T-helper 9 cell (primary cell): ENCODE measurements at places on chromosomes 4 and X.

DNA sequence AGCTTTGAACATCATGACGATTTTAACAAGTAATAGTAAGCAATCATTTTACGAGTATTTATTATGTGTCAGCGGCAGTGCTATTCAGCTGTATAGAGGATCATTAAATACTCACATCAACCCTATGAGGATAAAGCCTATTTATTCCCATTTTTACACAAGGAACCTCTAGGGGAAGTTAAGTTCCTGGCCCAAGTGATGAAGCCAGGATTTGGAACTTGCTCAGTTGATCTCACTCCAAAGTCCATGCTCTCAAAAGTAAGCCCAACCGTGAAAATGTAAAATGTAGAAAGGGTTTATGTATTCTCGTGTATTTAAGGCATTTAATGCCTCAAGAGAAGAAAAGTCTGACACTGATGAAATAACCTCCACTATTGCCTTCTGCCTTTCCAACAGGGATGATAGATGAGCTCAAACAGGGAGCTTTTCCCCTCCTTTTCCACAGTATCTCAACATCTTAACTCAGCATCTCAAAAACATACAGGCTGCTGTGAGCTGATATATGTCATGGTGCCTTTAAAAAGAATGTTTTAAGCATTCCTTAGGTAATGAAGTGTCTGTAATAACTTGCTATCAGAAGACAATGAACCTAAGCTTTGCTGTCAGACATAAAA is 35.0 kb upstream of the PLA2G12A start:
- DNase-seq = no peak

DNA sequence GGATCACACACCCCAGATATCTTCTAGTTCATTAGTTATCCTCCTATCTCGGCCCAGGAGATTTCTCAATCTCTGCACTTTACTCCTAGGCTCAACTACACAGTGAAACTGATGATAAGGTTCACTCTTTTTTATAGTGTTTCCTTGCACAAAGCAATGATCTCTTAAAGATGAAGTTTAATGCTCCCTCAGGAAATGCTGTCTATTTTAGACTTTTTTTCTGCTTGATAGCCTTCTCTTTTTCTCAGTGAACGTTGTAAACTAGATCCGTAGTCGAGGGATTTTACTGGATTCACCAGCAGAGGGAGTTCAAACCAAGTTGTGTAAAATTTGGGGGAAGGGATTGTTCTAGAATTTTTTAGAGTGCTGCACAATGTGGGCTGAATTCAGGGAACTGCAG is 269.6 kb downstream of the GBA3 start:
- DNase-seq = no peak

DNA sequence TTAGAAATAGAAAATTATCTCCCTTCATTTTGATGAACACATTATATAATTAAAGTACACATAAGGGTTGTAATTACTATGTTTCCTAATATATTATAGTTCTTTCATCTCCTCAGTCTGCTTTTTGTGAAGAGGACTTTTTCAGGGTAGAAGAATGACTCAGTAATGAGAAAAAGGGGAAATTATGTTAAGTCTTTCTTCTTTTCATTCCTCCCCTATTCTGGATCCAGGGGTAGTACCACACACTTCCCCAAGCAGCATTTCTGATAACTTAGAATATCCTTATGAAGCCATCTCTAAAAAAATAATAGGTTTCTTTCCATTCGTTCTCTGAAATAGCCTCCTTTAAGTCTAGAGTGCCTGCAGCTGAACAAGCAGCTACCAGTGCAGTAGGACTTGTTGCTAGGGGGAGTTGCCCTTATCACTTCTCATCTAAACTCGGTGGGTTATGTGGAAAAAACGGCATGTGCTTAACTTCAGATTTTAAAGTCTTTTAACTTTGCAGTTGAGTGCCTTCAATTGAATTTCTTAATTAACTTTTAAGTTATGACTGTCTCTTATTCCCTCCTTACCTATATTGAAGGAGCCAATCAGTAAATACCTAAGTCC is 184.8 kb downstream of the ARHGAP24 start:
- DNase-seq = no peak

- DNase-seq = no peak
Observed at GRCh38 chr4:131091896-131092295, 1995.9 kb downstream of the C4orf33 start.

GRCh38 chr4:37561803-37562207 is 124.4 kb downstream of the RELL1 start:
- no peak for DNase-seq

- DNase-seq = no peak
Observed at GRCh38 chr4:148152868-148153625, 289.2 kb downstream of the NR3C2 start.

DNA sequence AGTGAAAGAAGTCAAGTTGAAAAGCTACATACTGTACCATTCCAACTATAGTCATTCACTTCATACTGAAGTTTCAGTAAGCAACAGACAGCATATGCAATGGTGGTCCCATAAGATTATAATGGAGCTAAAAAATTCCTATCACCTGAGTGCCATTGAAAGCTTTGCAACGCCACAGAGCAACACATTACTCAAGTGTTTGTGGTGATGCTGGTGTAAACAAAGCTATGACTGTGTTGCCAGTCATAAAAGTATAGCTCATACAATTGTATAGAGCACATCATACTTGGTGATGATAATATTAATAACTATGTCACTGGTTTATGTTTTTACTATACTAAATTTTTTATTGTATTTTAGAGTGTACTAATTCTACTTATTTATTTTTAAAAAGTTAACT is 78.9 kb downstream of the NAF1 start:
- DNase-seq = no peak

DNA sequence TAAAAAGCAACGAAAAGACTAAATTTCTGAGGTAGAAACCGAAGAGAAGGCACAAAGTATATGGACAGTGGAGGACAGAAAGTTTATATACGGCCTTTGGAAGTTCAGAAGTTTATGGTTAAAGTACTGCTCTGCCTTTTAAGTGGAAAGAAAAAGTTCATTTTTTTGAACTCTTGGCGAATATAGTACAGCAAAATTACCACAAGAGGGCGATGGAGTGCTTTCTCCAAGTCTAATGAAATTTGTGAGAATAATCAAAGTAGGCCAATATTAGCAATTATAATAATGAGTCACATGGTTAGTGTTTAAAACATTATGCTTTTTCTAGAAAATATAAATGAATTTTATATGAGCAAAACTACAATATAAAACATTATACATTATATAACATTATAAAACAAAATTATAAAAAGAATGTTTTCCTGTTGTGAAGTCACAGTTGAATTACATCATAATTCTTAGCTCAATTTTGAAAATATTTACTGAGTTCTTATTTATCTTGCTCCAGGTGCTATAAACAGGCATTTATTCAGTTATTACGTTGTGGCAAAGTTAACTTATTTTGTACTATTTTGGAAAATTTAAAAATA is 136.2 kb upstream of the BMPR1B start:
- DNase-seq = no peak

GRCh38 chrX:118553042-118553710 is 57.6 kb downstream of the DOCK11 start:
- no peak for DNase-seq

GRCh38 chr4:73870260-73870659 is 1.1 kb downstream of the CXCL1 start:
- DNase-seq = no peak

- DNase-seq = no peak
Observed at GRCh38 chr4:692771-693554, 4.0 kb upstream of the SLC49A3 start.

- DNase-seq = peak; percentile 32
Observed at GRCh38 chr4:147019091-147019490, 73.4 kb upstream of the TTC29 start.

DNA sequence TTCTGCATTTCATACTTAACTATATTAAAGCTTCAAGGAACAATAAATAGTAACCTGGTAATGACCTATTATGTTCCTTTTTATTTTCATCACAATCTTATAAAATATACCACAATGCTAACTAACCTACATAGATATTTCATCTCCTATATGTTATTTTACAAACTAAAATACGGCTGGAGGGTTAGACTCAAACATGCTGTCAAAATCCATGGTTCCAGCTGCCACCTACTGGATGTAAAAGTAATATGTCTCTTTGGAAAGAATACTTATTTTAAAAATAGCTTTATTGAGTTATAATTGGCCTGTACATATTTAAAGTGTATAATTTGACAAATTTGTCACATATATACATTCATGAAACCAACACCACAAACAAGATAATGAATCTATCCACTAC is 15.0 kb downstream of the RGN start:
- no peak for DNase-seq

- no peak for DNase-seq
Observed at GRCh38 chr4:157300701-157301100, 80.2 kb downstream of the GRIA2 start.

DNA sequence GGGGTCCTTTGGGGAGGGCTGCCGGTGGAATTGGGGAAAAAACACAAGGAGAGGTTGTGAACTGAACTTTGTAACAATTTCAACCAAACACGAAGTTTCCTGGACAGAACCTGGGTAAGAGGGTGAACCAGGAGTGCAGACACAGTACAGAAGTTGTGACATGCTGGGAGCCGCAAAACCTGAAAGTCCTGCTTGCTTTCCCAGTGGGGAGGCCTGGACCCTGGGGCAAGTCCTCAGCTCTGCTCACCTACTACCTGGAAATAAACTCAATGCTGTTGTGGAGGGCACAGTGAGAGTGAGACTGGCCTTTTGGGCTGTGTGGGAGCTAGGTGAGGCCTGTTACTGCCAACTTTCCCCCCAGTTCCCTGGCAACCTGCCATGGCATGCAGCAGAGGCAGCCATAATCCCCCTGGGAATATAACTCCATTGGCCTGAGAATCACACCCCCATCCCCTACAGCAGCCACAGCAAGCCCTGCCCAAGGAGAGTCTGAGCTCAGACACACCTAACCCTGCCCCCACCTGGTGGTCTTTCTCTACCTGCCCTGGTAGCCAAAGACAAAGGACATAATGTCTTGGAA is 162.8 kb downstream of the THOC2 start:
- DNase-seq = no peak

- DNase-seq = no peak
Observed at GRCh38 chr4:69088473-69088872, 7.8 kb upstream of the UGT2B7 start.

DNA sequence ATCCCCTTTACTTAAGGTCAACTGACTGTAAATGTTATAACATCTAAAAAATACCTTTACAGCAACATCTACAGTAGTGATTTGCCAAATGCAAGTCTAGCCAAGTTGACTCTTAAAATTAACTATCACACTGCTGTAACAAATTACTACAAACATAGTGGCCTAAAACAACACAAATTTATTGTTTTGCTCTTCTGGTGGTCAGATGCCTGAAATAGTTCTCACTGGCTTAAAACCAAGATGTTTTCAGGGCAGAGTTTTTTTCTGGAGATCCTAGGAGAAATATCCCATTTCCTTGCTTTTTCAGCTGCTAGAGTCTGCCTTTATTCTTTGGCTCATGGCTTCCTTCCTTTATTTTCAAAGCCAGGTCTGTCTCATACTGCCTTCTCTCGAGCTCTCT is 120.5 kb downstream of the ADGRL3 start:
- DNase-seq = no peak

DNA sequence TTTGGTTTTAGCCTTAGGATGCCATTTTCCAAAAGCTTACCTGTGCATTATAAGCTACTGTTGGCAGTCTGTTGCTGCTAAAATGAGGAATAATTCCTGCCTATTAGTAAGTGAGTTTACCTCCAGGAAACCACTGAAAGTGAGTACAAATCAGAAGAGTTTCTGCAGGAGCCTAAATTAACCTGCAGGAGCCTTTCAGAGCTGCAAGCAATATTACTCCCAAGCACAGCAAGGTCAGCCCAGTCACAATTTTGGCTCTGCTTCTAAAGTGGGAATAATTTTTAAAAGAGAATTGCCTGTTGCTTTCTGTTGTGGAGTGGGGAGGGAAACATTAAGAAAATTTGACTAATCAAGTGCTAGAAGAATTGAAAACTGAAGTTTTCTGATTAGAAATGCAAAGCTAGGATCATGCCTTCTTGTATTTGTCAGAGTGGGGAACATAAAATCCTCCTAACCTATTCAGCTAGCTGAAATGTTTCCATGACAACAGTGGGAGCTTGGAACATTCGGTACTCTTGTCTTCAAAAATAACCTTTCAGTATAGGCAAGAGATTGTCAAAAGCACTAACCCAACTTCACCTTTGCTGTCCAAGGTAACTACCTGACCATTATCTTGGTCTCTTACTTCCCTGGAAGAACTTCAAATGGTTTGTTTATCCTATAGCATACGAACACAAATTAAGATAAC is 193.2 kb downstream of the COMMD8 start:
- no peak for DNase-seq

GRCh38 chr4:56686537-56687231 is 5.6 kb upstream of the HOPX start:
- DNase-seq = no peak

- no peak for DNase-seq
Observed at GRCh38 chrX:129701624-129702069, 37.1 kb upstream of the XPNPEP2 start.

GRCh38 chrX:136147976-136148375 is 643 bp downstream of the FHL1 start:
- DNase-seq = no peak

GRCh38 chrX:134647477-134647877 is 10.8 kb downstream of the PLAC1 start:
- DNase-seq = no peak

GRCh38 chr4:48896845-48897244 is 9.7 kb downstream of the OCIAD2 start:
- no peak for DNase-seq

- no peak for DNase-seq
Observed at GRCh38 chrX:25650216-25650820, 487.8 kb upstream of the MAGEB18 start.

- no peak for DNase-seq
Observed at GRCh38 chr4:123104310-123105025, 182.1 kb upstream of the NUDT6 start.

DNA sequence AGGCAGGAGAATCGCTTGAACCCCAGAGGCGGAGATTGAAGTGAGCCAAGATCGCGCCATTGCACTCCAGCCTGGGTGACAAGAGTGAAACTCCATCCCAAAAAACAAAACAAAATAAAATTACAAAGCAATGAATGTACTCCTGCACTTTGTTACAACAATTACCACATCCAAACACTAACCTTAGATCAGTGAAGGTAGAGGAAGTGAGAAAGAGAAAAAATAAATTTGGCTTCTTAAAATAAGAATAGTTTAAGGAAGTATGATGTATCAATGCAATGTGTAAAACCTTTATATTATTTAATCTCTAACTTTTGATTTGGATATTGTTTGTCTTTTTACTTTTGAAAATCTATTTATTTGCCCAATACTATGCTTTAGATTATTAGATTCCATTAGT is 21.7 kb upstream of the CSN1S1 start:
- no peak for DNase-seq

GRCh38 chrX:20409991-20410390 is 143.3 kb upstream of the RPS6KA3 start:
- no peak for DNase-seq

- DNase-seq = peak; percentile 31
Observed at GRCh38 chr4:68373513-68373912, 23.6 kb upstream of the YTHDC1 start.

DNA sequence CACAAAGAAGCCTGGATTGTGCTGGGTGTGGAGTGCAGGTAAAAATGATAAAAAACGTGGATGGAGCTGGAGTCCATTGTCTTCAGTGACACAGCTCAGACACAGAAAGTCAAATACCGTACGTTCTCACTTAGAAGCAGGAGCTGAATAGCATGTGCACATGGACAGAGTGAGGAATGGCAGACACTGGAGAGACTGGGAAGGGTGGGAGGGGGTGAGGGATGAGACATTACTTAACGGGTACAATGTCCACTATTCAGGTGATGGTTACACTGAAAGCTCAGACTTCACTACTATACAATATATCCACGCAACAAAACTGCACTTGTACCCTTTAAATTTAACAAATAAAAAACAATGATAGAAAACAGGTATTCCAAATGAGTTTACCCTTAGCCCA is 18.1 kb upstream of the IRAK1 start:
- DNase-seq = no peak
